ENCODE measurements at places on chromosomes 1 and 21.
A peak's percentile ranks its signal among the peaks of the same experiment; 100 is the strongest.

- DNase-seq = no peak
These were observed 15.8 kb upstream of the SH2D2A start for GRCh38 chr1:156832434-156832833.

DNA sequence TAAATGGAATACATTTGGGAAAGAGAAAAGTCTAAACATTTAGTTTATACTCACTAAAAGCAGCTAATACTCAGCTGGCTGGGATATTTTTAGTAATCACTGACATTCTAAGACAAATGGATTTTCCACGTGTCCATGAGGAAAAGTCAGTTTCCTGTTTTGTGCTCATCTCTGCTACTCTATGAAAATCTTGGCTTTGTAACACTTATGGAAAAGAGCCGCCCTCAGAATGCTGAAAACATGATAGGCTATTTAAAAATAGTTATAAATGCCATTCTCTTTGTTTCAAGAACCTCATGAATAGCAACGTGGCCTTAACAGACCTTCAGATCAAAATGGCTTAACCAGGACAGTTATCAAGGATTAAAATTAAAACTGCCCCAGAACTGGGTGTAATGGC, 29.9 kb downstream of the MRAP start:
- no peak for DNase-seq

- DNase-seq = no peak
These were observed 3.3 kb downstream of the LHX4 start for GRCh38 chr1:180233191-180234011.

GRCh38 chr1:1366699-1367066, 8.3 kb downstream of the AURKAIP1 start:
- no peak for DNase-seq

DNA sequence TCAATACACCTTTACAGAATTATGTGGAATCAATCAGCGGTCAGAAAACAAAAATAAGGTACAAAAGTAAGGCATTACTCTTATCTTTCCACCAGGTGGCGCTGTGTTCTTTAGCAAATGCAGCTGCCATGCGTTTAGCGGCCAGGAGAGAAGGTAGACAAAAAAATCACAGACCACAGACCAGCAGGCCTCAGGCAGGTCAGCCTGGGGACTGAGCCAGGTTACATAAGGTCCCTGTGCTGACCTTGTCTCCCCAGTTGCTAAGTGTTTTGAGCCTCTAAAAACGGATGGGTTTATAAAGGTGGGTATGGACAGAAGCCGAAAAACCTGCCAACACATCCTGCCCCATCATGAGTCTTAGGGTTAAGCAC, 2.8 kb downstream of the RGS16 start:
- peak; percentile 82 for DNase-seq

GRCh38 chr1:33182896-33183295, 1.1 kb upstream of the TRIM62 start:
- DNase-seq = no peak

DNA sequence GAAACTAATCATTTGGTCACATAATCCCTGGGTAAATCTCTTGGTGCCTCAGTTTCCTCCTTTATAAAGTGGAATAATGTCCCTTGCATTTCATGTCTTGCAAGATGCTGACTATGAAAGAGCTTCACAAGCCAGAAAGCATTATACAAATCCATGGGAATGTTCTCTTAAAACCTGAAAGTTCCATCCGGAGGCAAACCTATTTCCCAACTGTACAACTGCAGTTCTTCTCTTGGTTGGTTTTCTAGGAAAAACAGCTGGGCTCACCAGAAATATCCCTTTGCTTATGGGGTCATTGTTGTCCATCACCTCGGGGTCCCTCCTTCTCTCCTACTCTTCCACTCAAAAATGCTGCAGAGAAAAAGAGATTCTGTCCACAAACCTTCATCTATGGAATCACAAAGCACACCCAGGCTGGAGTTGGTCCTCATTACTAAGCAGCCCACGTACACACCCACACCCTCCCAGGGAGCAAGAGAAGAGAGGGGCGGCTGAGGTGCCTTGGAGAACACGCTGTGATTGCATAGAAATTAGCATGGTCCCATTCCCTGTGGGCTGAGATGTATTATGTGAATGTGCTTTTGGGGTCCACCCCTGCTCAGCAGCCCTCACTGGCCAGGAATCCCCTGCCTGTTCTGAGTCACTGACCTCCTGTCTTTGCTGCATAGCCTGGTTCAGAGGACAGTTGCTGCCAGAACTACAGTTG, 5.0 kb upstream of the PLXNA2 start:
- peak; percentile 26 for DNase-seq

DNA sequence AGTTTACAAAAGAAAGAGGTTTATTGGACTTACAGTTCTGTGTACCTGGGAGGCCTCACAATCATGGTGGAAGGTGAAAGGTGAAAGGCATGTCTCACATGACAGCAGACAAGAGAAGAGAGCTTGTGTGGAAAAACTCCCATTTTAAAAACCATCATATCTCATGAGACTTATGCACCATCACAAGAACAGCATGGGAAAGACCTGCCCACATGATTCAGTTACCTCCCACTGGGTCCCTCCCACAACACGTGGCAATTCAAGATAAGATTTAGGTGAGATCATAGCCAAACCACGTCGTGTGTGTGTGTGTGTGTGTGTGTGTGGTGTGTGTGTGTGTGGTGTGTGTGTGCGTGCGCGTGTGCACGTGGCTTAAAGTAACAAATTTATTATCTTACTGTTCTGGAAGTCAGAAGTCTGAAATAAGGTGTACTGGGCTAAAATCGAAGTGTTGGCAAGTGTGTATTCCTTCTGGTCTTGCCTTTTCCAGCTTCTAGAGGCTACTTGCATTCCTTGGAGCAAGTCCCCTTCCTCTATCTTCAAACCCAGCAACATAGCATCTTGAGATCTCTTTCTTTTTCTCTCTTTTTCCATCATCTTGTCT, 48.1 kb upstream of the MPC2 start:
- DNase-seq = no peak

GRCh38 chr1:151371370-151372057, 991 bp downstream of the SELENBP1 start:
- peak; percentile 63 for DNase-seq

All from kidney (tissue), 22 donors.